ENCODE measurements at places on chromosomes 5 and 9. TPM values are rescaled to one million over a fixed set of nuclear protein-coding genes. Genes with fewer than 3 reads are reported as not detected.

GRCh38 chr5:34703767-34704713, 47.9 kb downstream of the RAI14 start:
- H3K27me3 ChIP-seq = no peaks in the 10 kb centered on the region
- no peak for DNase-seq
- H3K4me3 ChIP-seq = no peak overlapping the region
- no peaks in the 10 kb centered on the region for H3K36me3 ChIP-seq
- H3K27ac ChIP-seq = no peak overlapping the region
- H3K4me1 ChIP-seq = no peaks in the 10 kb centered on the region

GRCh38 chr5:176578391-176578808, 29.3 kb downstream of the CDHR2 start:
- no peak overlapping the region for H3K4me3 ChIP-seq
- no peaks in the 10 kb centered on the region for H3K36me3 ChIP-seq
- H3K27me3 ChIP-seq = no peaks in the 10 kb centered on the region

DNA sequence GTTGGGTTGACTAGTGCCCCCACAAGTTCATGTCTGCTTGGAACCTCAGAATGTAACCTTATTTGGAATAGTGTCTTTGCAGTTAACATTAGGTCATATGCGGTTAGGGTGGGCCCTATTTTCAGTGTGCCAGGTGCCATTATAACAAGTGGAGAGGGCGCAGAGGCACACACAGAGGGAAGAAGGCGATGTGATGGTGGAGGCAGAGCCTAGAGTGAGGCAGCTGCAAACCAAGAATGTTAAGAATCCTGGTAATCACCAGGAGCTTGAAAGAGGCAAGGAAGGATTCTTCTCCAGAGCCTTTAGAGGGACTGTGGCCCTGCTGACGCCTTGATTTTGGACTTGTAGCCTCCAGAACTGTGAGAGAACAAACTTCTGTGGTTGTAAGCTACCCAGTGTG, 10.9 kb downstream of the GPR107 start:
- no peaks in the 10 kb centered on the region for H3K4me1 ChIP-seq
- no peak overlapping the region for H3K27ac ChIP-seq
- H3K4me3 ChIP-seq = no peak overlapping the region
- no peaks in the 10 kb centered on the region for H3K36me3 ChIP-seq

GRCh38 chr5:25441810-25442209, 797.0 kb upstream of the CDH10 start:
- H3K27me3 ChIP-seq = no peaks in the 10 kb centered on the region
- H3K27ac ChIP-seq = no peak overlapping the region
- H3K36me3 ChIP-seq = no peaks in the 10 kb centered on the region
- no peak overlapping the region for H3K4me3 ChIP-seq
- H3K4me1 ChIP-seq = no peaks in the 10 kb centered on the region
- DNase-seq = no peak

DNA sequence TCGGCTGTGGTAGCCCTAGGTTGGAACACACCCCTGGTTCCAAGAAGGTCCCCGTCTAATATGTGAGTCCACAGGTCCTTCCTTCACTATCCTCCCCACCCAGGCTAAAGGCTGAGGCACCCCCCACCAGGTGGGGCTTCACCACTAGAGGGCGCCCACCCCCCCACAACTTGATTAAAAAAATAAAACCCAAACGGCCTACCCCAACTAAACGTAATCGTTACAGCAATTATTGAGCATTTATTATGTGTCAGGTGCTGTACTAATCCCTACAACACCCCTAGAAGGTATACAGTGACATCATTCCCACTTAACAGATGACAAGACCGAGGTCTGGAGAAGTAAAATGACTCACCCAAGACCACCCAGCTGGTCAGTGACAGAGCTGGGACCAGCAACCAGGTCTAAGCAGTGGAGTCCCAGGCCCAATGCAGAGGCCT, 65.0 kb downstream of the FGF18 start:
- DNase-seq = peak; percentile 52
- H3K4me3 ChIP-seq = no peak overlapping the region
- H3K27ac ChIP-seq = no peak overlapping the region
- no peaks in the 10 kb centered on the region for H3K4me1 ChIP-seq

DNA sequence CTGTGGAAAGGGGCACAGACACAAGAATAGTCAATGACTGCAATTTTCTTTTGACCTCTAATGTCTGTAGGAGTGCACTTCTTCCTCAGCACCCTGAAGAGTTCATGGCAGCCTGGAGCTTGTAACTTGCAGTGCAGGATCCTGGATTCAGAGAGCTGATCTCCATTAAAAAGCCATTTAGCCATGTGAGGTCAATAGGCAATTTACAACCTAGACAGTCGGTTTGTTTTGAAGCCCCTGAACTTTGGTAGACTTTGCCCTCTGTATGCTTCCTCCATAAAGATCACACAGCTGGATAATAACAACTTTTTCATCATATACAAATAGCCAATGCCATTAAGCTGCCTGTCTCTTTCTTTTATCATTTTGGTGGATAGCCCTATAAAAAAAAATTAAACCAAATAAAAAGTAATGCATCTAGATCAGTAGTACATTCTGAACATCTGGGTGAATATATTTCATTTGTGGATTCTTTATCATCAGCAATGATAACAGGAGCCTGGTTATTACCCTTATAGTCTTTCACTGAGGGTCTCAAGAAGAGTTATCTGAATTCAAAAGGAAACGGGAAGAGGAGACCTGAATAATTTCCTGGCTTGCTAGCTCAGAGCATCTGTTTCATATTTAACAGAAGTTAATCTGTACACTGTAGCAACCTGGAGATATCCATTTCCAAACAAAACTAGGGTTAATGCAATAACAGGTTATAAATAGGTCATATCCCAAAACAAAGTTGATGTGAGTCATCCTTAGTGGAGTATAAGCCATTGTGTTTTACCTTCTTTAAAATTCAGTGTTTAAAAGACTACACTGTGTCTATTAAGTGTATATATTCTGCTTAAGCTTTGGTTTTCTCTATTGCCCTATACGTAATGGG, 193.8 kb upstream of the ACTBL2 start:
- H3K4me1 ChIP-seq = no peaks in the 10 kb centered on the region
- no peaks in the 10 kb centered on the region for H3K27me3 ChIP-seq
- H3K36me3 ChIP-seq = no peaks in the 10 kb centered on the region
- no peak overlapping the region for H3K4me3 ChIP-seq

IPPK gene
- 11.2 TPM for total RNA-seq

DNA sequence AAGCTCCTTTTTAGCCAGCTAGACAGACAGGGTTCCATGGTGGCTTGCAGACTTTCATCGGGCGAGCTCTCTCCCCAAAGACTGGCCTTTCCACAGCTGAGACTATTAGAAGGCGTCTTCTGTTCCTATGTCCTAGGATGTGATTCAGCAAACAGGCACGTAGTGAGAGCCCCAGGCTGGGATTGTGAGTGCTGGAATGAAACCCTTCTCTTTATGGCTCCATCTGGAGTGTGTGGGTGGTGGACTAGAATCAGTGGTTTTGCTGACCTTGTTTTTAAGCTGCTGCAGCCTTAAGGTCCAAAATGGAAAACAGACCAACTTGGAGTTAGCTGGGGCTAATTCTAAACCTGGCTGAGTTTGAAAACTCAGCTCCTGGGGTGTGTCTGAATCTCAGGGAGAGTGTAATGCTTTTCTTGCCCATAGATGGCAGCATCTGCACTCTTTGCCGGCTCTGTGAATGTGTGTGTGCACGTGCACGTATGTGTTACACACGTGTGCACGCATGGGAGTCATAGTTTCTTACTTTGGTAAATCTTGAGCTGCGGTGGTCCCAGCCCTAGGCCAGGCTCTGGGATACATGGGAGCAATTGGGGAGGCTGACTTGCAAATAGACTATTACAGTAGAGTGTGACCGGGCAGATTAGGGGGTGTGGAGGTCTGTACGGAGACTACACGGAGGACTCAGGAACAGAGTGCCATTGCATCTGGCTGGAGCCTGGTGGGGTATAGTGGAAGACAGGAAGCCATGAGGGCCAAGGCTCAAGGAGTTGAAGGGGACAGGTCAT, 10.7 kb downstream of the GSN start:
- H3K36me3 ChIP-seq = no peaks in the 10 kb centered on the region
- H3K27me3 ChIP-seq = no peaks in the 10 kb centered on the region
- DNase-seq = no peak
- H3K4me1 ChIP-seq = peaks cover 65% of the 10 kb centered on the region

DNA sequence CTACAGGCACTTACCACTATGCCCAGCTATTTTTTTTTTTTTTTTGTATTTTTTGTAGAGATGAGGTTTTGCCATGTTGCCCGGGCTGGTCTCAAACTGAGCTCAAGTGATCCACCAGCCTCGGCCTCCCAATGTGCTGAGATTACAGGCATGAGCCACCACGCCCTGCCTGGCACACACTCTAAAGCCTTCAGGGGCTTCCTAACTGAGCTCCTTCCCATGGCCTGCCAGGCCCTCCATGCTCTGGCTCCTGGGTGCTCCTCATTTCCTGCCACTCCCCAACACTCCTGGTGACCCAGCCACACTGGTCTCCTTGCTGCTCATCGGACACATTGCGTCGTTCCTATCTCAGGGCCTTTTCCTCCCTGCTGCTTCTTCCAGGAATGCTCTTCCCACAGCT, 61.5 kb downstream of the CARTPT start:
- H3K36me3 ChIP-seq = no peaks in the 10 kb centered on the region
- H3K27ac ChIP-seq = no peak overlapping the region
- H3K27me3 ChIP-seq = no peaks in the 10 kb centered on the region
- DNase-seq = no peak

- no peaks in the 10 kb centered on the region for H3K4me1 ChIP-seq
- no peaks in the 10 kb centered on the region for H3K36me3 ChIP-seq
- no peak overlapping the region for H3K4me3 ChIP-seq
- H3K27ac ChIP-seq = no peak overlapping the region
- H3K27me3 ChIP-seq = peaks cover 8% of the 10 kb centered on the region
These were observed 164.0 kb downstream of the MELK start for GRCh38 chr9:36736648-36737047.

Data from Peyer's patch (tissue), 4 donors.